ENCODE measurements at places on chromosomes 12 and 14.

- peak; percentile 37 for DNase-seq
These were observed 2.9 kb downstream of the RILPL2 start for GRCh38 chr12:123433615-123434014.

DNA sequence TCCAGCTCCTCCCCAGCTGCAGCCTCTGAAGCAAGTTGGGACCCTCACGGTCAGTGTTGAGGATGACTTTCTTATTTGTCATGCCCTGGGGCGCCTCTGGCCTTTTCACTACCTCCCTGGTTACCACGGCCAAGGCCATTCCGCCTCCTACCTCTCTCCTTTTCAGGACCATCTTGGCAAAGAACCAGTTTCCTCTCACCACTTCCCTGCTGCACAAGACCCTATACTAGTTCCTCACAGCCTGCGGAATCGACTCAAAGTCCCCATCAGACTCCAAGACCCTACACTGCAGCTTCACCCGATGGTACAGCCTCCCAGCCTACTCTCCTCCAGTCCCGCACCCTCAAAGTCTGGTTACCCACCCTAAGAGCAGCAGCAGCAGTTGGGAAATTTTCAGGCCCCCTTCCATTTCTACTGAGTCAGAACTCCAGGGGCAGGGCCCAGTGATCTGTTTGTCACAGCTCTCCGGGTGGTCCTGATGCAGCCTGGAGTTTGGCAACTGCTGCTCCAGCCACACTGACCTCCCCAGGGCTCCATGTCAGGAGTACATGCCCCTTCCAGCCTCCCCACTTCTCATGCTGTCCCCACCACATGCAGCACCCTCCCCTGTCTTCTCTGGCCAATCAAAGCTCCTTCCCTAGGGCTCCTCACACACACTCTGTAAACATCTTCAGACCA is 5.4 kb downstream of the VWF start:
- no peak for DNase-seq

GRCh38 chr12:41486718-41487117 is 298.6 kb downstream of the PDZRN4 start:
- no peak for DNase-seq

- peak; percentile 9 for DNase-seq
These were observed 57.1 kb downstream of the ZDHHC17 start for GRCh38 chr12:76820888-76821482.

DNA sequence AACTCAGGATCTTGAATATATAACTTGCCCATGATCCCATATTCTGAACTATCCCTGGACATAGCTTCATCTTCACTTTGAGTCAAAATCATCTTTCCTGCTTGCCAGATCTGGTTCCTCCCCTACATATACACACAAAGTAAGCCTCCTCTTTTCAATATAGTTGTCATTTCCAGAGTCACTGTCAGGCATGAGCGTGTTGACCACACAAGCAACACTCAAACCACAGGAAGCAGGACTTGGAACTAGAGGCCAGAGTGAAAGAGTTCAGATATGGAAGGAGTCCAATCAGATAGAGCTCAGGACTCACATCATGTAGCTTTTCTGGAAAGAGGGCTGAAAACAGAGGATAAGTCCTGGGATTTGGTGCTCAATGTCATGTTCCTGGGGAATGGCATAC is 1140.6 kb downstream of the BCL11B start:
- DNase-seq, result no peak

- DNase-seq, result no peak
These were observed 1.3 kb upstream of the MAP3K9 start for GRCh38 chr14:70810621-70811020.

DNA sequence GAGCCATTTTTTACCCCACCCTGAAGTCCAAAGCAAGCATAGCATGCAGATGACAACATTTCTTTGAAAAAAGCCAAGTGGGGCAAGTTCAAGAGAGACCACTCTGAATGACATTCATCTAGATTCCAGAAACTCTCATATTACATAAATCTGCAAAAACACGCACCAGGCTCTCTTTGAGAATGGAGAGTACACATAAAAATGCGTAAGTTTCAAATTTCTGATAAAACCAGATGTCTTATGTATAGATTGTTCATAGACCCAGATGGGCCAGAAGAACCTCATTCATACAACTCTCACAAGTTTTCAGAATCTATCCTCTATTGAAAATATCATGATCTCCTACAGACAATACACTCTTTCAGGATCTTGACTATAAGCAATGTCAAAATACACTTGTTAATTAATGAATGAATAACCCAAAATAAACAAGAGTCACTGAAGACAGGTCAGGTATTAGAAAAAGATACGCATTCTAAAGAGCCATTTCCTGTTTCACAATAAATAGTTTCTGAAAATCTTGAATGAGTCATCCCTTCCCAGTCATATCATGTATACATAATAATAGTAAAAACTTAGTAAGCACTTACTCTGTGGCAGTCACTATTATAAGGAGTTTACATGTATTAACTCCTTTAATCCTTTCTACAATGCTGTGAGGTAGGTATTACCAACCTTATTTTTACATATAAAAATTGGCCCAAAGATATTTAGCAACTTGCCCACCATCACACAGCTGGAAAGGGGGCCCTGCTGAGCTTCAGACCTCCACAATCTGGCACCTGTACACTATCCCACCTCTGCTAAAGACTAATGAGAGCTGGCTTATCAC is 72.0 kb downstream of the PPP2R5E start:
- DNase-seq, result peak; percentile 63

DNA sequence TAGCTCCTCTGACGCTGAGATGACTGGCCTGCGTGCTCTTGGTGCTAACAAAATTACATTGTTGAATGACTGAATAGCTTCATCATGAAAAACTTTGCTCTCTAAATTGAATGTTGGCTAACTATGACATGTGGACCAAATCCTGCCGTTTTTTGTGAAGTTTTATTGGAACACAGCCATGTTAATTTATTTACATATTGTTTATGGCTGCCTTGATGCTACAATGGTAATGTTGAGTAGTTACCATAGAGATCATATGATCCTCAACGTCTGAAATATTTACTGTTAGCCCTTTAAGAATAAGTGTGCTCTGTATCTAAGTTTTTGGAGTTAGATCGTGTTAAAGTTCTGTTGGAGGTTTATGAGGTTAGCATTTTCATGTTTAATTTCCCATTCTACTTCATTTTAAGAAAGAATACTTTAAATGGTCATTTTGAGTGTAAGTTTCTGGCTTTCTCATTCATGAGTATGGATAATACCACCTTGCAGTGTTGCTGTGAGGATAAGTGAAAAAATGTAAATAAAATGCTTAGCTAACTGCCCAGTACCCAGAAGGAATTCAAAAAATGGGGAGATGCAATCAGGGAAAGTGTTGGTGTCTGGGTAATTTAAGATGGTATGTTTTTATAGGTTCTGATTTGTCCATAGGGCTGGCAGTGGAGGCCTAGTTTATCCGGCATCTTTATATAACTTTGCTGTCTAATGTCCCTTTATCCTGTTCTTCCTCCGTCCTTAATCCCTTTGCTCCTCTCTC is 35.3 kb downstream of the NUBPL start:
- no peak for DNase-seq

GRCh38 chr12:93743999-93744689 is 67.0 kb downstream of the CRADD start:
- no peak for DNase-seq

GRCh38 chr12:12228402-12228801 is 38.4 kb downstream of the LRP6 start:
- no peak for DNase-seq

DNA sequence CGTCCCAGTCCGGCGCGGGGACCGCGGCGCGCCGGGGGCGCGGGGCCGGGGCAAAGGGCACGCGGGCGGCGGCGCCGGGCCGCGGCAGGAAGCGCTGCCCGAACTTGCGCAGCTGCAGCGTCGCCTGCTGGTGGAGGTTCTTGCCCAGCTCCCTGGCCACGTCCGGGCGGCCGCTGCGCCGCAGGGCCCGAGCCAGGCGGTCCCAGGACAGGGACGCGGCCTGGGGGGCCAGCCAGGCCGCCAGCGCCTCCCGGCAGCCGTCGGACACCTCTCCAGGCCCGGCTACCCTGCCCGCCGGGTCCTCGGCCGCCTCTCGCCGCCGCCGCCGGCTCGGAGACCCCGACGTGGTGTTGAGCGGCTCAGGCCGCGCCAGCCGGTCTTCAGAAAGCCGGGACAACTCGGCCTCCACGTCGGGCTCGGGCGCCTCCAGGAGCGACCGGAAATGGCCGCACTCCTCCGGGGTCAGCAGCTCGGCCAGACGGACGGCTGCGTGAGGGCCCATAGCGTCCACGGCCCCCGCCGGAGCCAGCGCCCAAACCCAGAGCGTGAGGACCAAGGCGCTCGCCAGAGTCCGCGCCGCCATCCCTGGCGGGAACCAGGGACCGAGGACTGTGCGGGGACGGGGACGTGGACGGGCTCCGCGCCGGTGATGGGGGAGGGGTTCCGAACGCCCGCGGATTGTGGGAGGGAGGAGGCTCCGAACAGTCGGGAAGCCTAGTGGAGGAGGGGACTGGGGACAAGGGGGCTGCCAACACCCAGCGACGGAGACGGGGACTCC is 34.0 kb downstream of the FIGNL2 start:
- DNase-seq, result peak; percentile 50

- DNase-seq, result no peak
These were observed 545 bp downstream of the PPFIA2 start for GRCh38 chr12:81758421-81759189.

GRCh38 chr12:79661629-79662028 is 29.1 kb downstream of the PAWR start:
- DNase-seq, result no peak

- no peak for DNase-seq
These were observed 60.5 kb downstream of the SLC38A1 start for GRCh38 chr12:46208370-46208769.

GRCh38 chr12:120479458-120479857 is 9.9 kb upstream of the SRSF9 start:
- DNase-seq, result no peak

DNA sequence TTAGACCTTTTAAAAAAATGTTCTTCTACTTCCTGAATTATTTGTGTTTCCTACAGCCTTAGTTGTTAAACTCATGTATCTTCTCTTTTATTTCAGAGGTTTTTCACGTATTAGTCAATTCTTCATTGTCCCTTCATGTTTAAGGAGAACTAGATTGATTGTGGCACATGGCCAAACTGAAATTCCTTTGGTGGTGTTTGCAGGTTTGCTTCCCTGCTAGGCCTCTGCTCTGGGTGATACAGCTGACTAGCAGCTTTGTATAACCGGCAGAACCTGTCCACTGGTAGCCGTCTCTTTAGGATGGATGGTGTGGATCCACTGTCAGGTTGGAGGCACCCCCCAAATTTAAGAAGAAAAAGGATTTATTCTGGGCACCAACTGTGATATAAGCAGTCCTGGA is 262.1 kb downstream of the FBXL14 start:
- DNase-seq, result no peak

DNA sequence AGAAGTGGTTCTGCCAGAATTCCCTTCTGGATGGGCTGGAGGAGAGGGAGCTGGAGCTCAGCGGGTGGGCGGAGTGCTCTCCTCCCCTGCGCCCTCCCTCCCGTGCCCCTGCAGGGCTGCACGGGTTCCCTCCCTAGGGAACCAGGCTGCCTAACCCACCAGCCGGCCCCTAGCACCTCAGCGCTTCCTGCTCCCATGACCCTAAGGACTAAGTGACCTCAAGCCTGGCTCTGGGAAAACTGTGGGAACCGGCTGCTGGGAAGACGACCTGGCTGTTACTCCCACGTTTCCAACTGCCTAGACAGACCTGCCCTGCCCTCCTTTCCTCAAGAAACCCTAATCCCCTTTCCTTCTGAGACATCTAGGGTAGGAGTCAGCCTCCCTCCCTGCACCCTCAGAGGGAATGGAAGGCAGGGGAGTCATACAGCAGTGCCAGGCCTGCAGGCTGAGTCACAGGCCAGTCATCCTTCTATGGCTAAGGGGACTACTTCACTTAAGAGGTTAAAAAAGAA is 31.5 kb downstream of the SLC6A12 start:
- DNase-seq, result no peak

DNA sequence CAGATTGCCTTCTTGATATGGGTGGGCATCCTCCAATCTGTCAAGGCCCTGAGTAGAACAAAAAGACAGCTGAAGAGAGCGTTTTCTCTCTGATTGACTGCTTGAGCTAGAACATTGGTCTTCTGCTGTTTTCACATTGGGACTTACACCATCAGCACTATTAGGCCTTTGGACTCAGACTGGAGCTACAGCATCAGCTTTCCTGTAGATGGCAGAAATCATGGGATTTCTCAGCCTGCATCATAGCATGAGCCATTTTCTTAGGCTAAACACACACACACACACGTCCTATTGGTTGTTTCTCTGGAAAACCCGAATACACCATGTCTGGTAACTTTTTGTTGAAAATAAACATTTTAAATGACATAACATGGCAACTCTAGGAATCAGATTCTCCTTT is 15.8 kb upstream of the PPM1A start:
- no peak for DNase-seq

GRCh38 chr12:50933459-50934124 is 18.8 kb upstream of the HIGD1C start:
- peak; percentile 33 for DNase-seq

GRCh38 chr12:65765436-65765813 is 58.9 kb upstream of the HMGA2 start:
- DNase-seq, result no peak

DNA sequence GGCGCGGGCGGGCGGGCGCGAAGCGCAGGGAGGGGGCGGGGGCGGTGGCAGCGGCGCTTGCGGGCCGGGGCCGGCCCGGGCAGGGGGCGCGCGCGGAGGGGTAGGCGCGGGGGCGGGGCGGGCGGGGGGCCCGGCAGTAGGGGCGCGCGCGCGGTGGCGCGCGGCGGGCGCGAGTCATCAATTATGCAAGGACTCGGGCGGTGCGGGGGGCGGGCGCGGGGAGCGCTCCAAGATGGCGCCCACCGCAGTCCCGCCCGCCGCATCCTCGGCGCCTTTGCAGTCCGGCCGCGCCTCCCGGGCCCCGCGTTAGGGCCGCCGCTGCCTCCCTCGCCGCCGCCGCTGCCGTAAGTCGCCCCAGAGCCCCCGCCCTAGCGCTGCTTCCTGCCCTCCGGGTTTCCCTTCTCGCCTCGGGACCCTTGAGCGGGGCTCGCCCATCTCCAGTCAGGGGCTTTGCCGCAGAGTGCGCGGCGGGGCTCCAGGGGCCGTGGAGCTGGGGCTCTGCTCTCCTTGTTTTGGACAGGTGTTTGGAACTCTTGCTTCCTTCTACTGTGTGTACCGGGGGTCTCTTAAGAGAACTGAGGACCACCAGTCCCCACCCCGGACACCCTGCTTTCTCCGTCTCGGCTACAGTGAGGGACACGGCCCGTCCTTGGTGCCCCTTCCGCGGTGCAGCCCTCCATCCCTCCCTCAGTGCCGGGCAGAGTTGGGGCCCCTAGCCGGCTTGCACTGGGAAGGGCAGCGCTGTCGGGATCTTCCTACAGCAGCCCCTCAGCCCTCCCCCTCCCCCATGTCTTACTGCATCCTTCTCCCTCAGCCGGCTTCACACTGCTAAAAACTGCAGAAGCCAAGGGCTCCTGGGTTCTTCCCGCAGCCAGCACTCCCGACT is at the start of gene SCN8A:
TSS of gene SCN8A (plus strand) at position 218 of the 886 bp plus-strand sequence. CDS start 71,585 bp downstream, outside the sequence.
- DNase-seq, result peak; percentile 47

- DNase-seq, result no peak
These were observed 27.8 kb upstream of the BHLHE41 start for GRCh38 chr12:26152507-26153102.

- no peak for DNase-seq
These were observed 33.9 kb downstream of the SLC39A9 start for GRCh38 chr14:69432364-69432763.
